ENCODE measurements at places on chromosomes 5 and 9.

DNA sequence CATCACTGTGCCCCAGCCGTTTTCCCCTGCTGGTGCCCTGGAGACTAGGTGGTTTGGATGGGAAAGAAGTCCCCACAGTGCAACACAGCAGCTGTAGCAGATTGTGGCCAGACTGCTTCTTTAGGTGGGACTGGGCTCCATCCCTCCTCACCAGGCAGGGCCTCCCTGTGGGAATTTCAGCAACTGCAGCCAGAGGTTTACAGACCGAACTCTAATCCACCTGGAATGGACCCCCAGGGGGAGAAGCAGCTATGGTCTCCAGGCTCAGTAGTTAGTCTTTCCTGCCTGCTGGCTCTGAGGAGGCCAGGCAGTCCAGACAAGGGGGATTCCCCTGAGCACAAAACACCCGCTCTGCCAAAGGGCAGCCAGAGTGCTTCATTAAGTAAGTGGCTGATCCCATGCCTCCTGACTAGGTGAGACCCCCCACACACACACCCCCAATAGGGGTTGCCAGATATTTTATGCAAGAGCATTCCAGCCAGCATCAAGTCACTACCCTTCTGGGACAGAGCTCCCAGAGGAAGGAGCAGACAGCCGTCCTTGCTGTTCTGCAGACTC is 188.9 kb downstream of the SGCD start:
- DNase-seq: no peak

GRCh38 chr9:93954434-93955061 is 607 bp downstream of the BARX1 start:
- no peak for DNase-seq

GRCh38 chr9:78541868-78542443 is 245.0 kb downstream of the PSAT1 start:
- DNase-seq: no peak

GRCh38 chr9:2155966-2156365 is 140.8 kb downstream of the SMARCA2 start:
- DNase-seq: no peak

GRCh38 chr9:89724659-89725058 is 119.8 kb downstream of the GADD45G start:
- DNase-seq: no peak

DNA sequence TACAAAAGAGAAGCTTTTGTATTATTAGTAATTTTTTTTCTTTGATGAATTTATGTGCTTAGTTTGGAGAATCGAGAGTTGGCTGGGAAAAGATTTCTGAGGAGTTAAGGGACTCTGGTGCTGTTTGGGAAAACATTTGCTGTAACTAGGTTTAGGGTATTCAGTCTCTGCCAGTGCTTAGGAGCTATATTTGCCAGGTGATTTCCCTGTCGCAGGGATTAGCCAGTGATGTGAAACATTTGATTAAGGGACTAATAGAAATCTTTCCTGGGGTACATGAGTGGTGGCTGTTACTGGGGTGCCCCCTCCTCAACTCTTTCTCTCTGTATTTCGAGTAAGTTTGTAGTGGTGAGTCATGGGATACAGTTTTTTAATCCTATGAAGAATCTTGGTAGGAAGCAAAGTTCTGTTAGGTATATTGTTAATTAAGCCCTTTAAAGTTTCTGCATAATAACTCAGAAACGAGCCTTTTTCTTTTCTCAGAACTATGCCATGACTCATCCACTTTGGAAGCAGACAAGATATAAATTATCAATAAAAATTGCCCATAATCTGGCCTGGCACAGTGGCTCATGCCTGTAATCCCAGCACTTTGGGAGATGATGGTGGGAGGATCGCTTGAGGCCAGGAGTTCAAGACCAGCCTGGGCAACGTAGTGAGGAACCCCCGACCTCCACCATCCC is 18.6 kb downstream of the RGMB start:
- DNase-seq: no peak

DNA sequence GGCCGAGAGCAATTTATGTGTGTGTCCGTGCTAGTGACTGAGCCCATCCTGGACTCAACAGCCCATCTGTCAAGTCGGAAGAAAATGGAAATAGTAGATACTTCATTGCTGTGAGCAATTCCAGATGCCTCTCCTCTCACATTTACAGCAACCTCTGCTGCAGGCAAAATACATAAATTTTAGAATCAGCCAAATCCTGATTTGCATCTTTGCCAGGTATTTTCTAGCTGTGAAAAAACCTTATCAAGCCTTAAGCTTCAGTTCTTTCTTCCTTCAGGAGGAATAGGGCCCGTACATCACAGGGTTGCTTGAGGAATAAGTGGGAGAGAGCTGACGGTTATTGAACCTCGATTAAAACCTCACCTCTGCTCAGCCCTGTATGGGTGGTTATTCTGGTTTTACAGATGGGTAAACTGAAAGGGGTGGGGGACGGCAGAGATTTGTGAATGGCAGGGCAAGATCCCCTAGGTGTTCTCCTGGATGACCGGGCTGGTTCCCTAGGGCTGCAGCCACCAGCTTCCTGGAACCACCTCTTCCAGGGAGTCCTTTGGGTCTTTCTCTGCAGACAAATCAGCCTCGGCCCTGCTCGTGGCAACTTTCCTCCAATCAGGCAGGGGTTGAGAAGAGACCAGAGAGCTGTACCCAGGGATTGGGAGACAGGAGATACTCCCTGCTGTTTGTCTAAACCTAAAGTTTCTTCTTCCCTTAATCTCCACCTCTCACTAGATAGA is 5.3 kb upstream of the MSX2 start:
- no peak for DNase-seq

GRCh38 chr5:61598126-61598525 is 266.1 kb downstream of the ZSWIM6 start:
- DNase-seq: no peak

DNA sequence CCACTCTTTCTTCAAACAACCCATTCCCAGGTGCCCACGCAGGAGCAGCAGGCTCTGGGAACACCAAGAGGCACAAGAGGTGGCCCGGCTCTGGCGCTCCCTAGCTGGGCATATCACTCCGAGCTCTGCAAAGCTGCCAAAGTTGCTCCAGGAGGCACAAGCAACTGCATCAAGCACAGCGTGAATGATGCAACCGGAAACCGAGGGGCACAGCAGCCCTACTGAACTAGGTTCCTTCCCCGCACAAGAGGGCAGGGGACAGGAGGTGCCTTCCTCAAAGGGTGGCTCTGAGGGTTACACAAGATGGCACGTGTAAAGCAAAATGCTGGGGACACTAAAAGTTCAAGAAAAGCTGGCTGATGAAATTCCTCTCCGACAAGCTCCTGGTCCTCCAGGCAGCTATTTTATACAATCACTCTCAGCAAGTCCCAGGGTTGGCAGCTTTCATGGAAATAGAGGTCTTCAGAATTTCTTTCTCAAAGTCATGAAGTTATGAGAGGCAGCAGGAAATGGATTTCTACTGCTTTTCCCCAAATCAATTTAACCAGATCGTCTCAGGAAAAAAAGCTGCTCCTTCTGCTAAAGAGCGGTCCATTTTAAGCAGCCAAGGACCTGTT is 22.9 kb downstream of the PSMB7 start:
- DNase-seq: no peak

DNA sequence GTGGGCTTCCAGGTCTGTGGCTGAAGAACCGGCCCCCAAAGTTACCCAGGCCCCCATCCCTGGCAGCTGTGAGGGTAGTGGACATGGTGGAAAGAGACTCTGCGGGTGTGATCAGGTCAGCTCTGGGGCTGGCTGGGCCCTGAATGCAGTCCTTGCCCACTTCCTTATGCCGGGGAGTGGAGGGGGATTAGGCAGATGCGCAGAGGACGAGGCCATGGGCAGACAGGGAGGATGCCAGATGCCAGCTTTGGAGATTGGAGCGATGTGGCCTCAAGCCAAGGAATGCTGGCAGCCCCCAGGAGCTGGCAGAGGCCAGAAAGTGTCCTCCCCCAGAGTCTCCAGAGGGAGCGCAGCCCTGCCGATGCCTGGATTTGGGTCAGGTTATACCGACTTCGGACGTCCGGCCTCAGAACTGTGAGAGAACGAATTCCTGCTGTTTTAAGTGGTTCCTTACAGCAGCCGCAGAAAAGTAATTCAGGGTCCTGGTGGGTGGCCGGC is 69.8 kb downstream of the ADAMTS2 start:
- DNase-seq: no peak

- no peak for DNase-seq
These were observed 164.7 kb downstream of the ADAMTSL1 start for GRCh38 chr9:18638371-18639249.

DNA sequence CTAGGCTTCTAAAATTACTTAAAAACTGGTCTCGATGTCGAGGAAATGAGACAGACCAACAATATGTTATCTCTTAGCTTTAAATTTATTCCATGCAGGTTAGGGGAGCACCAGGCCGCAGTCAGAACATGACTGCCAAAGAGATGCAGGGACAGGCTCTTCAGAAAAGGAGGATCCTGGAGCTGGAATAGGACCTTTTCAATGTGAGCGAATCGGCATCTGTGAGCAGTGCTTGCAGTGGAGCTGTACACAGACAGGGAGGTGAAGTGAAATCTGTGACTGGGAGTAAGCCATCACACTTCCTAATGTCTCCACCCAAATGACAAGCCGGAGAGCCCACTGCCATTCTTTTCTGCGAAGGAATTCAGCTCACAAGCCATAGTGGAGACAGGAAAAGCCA is 78.2 kb downstream of the EFNA5 start:
- DNase-seq: no peak

DNA sequence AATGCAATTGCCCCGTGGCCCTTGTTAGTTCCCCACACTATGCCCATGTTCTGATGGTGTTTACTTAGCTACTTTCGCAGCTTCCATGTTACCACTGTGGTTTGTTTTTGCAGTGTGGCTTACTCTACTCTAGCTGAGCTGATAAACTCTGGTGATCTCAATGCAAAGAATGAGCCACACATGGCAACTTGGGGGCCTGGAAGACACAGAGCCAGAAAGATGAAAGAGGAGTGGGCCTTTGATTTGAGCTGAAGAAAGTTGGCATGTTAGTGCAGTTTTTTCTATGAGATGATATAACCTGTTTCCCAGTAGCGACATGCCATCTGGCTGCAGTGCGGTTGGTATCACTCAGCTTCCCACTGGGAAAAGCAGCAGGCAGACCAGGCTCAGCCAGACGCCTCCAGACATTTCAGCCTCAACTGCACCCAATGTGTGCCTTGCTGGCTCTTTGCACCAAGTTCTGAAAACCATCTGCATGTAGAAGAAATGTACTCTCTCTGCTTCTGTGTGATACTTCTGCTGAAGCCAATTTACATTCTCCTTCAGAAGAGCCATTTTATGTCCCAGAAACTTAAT is 329.4 kb downstream of the ARHGEF28 start:
- DNase-seq: no peak

DNA sequence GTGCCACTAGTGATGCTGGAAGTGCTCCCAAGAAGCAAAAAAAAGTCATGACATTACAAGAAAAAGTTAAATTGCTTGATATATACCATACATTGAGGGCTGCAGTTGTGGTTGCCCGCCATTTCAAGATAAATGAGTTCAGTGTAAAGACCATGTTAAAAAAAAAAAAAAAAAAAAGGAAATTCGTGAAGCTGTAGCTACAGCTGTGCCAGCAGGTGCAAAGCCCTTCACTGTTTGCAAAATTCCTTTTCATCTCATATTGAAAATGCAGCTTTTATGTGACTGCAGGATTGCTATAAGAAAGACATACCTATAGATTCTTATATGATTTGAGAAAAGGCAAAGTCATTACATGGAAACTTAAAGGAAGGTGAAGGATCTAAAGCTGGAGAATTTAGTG is 179.6 kb upstream of the POU5F2 start:
- no peak for DNase-seq

GRCh38 chr5:62306896-62307689 is 1.1 kb downstream of the KIF2A start:
- no peak for DNase-seq

- DNase-seq: peak; percentile 84
These were observed 32.1 kb downstream of the RAPGEF1 start for GRCh38 chr9:131707733-131708157.

DNA sequence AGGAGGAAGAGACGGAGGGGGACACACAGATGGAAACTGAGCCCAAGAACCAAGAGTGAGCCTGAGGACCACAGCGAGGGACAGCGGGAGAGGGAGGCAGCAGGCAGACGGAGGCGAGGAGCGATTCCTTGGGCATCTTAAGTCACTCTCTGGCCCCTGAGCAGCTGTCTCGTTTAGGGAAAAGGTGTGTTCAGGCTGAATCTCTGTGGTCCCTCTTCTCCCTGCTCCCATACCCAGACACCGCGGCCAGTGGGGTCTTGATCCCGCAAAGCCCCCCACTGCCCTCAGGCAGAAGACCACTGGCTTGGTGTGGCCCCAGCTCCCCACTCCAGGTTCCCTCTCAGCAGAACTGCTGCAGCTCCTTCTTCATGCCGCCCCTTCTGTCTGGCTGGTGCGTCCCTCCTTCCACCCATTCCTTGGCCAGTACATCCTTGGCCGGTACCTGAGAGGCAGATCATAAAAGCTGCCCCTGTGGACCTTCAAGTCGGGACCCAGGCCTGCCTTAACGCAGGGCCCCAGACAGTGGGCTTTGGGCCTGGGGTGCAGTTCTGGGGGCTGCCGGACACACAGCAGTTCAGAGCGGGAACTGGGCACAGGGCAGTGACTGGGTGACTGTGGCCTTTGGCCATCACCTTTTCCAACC is 5.8 kb upstream of the RALGDS start:
- no peak for DNase-seq

DNA sequence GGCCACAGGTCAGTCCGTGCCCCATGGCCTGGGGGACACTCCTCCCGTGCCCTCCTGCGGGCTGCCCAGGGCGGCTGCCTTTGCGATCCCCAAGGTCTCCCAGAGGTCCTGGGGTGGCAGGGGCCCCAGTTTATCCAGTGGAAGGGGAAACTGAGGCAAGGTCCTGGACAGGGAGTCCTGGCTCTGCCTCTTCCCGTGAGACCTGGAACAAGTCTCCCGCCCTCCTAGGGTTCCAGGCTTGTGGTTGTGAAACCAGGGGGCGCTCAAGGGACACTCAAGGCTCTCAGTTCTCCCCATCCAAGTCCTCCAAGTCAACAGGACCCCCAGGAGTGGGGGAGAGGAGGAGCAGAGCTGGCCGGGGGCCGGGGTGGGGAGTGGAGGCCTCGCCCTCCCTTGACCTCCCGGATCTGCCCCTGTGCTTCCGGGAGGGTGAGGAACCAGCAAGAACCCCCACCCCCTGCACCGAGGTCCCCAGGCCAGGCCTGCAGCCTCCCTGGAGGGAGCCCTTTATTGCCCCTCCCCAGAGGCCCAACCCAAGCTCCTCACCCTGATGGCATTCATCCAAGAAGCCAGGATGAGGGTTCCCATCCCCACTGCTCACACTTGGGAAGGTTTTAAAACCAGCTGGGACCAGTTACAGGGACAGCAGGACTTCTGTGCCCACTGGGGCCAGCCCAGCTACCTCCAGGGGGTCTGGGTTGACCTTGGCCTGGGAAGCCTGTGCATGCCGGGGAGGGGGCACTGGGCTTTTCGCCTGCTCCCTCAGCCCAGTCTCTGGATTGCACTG is 24.7 kb upstream of the TMEM250 start:
- DNase-seq: no peak

DNA sequence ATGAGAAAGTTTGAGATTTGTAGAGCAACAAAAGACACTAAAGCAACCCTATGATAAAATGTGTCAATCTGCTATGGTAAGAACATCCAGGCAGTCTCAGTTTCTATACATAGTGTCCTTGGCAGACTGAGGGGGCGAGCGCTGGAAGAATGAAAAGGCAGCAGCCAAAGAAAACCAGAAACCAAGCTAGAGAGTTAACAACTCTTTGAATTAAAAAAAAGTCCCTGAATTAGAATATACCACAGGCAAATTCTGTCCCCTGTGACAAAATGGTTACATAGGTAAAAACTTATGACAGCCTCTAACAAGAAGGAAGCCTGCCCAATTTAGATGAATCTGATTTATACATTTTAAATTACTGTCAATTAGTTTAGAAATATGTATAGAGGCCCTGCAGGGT is 106.7 kb downstream of the OXCT1 start:
- DNase-seq: no peak

GRCh38 chr5:119354537-119355243 is 1.1 kb upstream of the TNFAIP8 start:
- no peak for DNase-seq
